ENCODE measurements at places on chromosomes 1 and 21.
A peak's percentile ranks its signal among the peaks of the same experiment; 100 is the strongest.

DNA sequence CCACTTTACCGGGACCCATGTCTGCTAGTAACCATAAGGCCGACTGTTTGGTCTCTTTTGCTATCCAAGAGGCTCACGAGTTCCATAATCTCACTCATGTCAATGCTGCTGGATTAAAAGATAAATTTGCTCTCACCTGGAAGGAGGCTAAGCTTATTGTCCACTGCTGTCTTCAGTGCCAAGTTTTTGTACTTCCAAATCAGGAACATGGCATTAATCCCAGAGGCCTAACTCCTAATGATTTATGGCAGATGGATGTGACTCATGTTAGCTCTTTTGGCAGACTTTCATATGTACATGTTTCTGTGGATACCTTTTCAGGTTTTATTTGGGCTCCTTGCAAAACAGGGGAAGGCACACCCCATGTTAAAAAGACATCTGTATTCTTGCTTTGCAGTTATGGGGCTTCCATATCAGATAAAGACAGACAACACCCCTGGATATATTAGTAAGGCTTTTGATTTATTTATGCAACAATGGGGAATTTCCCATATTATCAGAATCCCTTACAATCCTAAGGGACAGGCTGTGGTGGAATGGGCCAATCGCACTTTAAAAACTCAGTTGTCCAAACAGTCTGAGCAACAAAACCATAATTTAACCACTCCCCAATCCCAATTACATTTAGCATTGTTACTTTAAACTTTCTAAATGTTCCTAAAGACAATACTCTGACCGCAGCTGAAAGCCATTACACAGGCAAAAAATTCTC lies 162.7 kb downstream of the IER5 start:
- no peak for DNase-seq

- DNase-seq = no peak
Measured at GRCh38 chr1:165840423-165840822, 13.0 kb downstream of the UCK2 start.

DNA sequence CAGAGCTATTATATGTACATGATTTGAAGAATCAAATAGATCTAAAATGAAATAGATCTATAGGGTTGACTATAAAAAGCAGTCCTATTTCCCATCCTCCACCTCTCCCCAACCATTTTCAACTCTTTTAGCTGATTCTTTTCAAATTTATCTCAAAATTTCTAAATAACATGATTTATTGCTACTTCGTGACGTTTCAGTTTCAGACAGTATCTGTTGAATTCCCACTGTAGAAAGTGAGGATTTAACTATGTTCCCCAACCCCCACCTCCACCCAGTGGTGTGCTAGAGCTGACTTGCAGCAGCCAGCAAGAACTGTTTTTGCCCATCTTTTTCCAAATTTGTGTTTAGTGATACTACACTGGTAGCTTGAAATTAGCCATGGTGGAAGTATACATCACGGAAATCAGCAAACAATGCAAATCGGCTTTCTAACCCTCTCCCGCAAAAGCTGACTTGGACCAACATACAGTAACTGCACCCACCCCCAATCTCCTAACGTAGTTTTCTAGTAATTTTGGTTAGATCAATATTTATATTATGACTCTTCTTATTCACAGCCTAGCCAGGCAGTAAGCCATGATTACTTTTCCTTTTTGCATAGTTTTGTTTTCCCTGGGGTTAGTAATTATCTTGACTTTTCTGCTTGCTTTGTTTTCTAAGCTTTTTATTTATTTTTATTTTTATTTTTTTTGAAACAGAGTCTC lies 10.9 kb downstream of the SEMA4A start:
- no peak for DNase-seq

DNA sequence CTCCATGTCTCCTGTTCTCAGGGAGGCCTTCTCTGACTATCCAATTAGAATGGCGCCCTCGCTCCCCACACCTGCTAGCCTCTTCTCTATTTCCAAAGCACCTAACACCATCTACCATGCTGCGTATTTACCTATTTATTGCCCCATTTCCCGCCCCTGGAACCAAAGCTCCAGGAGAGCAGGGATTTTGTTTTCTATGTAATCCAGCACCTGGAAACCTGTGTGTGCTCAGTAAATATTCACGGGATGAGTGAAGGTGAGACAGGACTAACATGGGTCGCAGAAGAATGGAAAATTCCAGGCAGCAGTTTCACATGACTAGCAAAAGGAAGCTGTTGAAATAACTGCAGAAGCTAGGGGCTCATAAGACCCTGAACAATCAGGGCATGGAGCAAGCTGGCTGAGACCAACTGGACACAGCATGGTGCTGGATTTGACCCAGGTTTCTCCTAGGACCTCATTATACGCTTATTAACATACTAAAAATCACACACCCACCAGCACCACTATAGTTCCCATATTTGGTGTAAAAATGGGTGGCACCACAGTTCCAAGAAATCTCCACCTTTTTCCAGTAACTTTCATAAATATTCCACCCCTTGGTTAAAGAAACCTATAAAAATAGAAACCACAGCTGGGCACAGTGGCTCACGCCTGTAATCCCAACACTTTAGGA lies 15.1 kb upstream of the TENT5B start:
- no peak for DNase-seq

GRCh38 chr1:47522935-47523834 lies 85.3 kb downstream of the FOXD2 start:
- no peak for DNase-seq

DNA sequence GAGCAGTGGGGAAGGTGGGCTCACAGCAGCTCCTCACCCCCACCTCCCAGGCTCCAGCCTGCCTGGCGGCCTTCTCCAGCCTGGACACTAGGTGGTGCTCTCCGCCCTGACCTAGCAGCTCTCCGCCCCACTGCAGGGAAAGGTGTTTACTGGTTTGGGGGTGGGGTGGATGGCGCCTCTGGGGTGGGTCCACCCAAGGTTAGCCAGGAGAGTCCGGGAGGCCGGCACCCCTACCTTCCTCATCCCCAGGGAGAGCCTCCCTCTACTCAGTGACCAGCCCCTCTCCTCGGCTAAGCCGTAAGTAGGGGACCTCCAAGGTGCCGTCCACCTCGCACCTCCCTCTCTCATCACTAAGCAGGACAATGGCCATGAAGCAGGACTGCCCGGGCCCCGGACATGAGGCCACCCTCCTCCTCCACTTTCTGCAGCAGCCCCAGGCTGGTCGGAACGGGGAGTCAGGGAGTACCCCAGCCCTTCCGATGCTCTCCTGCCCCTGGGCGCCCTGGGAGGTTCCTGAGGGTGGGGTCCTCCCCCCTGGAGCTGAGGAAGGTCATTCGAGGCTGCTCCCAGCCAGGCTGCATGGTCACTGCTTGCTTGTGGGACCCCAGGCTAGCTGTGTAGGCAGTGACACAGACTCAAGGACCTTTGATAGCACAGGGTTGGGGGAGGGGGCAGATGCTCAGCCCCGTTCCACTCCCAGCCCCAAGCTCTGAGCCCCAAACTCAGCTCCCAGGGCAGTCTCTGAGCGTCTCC lies 101.4 kb upstream of the VAMP3 start:
- DNase-seq = peak; percentile 65

- DNase-seq = peak; percentile 77
Measured at GRCh38 chr1:209768354-209768774, 12.5 kb downstream of the TRAF3IP3 start.

GRCh38 chr21:46605767-46606426 lies 1.0 kb upstream of the S100B start:
- no peak for DNase-seq

DNA sequence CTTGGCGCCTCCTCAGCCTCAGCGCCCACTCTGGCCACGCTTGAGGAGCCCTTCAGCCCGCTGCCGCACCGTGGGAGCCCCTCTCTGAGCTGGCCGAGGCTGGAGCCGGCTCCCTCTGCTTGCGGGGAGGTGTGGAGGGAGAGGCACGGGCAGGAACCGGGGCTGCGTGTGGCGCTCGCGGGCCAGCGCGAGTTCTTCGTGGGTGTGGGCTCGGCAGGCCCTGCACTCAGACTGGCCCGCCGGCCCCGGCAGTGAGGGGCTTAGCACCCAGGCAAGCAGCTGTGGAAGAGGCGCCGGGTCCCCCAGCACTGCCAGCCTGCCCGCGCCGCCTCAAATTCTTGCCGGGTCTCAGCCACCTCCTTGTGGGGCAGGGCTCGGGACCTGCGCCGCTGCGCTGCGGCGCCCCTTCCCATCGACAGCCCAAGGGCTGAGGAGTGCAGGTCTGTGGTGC lies 61.4 kb downstream of the SLC16A1 start:
- no peak for DNase-seq

GRCh38 chr1:61450872-61451571 lies 273.9 kb downstream of the TM2D1 start:
- DNase-seq = no peak

DNA sequence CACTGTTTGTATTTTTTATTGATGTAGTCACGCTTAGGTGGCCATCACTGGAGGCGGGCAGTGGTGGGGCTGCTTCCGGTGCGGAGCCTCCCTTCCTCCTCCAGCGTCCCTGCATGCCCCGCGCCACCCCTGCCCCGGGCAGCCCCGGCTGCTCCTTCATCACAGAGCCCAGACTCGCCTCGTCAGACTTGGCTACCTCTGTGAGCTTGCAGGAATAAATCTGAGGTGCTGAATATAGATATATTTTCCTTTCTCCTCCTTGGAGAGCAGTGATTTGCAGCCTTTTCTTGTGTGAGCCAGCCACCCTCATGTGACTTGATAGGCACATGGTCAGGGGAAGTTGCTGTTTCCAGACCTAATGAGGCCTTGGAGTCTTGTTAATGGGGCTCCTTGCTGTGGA lies 412.7 kb upstream of the VAMP3 start:
- DNase-seq = no peak

DNA sequence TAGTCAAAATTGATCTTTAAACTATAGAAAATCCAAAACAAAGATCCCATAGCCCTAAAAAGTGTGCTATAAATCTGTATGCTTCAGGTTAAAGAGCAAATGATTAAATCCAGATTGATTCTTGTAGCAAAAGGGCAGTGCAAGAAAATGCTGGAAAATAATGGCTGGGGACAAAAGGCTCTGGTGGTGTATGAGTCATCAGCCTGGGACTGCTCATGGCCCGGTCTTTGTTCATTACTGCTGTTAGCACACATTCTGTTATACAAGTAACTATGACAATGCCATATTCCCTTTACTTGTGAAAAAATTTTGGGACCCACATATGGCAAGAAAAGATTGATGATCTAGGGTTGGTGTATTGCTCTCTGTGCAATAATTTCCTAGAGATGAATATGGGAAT lies 89.1 kb downstream of the RWDD3 start:
- DNase-seq = no peak

DNA sequence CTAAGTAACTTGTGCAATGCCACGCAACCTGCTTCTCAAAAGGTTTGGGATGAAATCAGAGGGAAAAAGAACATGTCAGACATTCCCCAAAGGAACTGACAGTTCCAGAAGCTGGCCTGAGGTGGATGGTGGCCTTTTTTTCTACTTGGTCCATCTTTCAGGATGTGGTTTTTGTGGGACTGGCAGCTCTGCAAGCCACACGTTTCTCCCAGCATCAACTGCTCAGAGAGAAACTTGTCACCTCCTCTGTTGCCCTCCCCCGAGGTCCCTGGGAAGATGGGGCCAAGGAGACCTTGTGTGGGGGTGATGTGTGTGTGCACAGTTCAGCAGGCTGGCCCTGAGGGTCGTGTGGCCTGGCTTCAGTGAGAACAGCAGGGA lies 2.5 kb upstream of the DHRS3 start:
- no peak for DNase-seq
